ENCODE measurements at places on chromosomes 4 and X.

DNA sequence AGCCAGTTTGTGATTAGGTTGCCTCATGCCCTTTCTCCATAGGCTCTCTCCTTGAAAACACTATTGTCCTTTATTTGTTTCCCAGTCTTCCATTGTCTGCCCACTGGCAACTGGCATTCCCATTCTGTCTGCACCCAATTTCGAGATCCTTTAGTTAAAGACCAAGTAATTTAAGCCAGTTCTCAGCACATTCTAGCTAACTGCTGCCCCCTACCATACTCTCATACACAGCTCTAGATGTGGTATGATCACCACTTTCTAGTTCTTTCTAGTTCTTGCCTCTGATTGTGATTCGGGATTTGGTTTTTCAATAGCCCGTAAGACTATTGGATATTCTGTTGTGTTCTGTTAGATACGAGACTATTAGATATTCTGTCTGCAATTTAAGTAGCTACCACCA lies 135.8 kb upstream of the TRPC5 start:
- DNase-seq, result no peak

DNA sequence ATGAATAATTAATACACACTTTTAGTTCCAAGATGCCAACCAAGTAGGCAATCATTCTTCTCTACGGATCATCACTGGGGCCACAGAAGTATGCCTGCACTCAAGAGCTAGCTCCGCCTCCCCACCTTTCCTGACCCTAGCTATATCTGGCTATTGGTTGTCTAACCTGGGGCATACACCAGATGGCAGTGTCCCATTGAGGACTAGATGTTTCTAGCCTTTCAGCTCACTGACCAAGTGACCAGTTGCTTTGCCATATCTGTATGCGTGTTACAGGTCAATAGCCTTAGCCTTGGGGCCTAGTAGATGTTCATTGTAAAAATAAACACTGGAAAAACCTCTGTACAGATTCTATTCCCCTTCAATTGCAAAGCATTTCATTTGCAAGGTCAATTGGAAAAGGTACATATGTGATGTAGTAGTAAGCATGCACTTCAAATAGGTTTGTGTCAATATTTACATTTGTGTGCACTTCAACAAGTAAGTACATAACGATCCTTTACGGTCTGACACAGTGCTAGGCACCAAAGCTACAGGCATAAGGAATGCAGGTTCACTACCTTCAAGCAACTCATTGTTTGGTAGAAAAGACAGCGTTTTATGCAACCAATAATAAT lies 521.7 kb downstream of the PPARGC1A start:
- DNase-seq, result no peak

DNA sequence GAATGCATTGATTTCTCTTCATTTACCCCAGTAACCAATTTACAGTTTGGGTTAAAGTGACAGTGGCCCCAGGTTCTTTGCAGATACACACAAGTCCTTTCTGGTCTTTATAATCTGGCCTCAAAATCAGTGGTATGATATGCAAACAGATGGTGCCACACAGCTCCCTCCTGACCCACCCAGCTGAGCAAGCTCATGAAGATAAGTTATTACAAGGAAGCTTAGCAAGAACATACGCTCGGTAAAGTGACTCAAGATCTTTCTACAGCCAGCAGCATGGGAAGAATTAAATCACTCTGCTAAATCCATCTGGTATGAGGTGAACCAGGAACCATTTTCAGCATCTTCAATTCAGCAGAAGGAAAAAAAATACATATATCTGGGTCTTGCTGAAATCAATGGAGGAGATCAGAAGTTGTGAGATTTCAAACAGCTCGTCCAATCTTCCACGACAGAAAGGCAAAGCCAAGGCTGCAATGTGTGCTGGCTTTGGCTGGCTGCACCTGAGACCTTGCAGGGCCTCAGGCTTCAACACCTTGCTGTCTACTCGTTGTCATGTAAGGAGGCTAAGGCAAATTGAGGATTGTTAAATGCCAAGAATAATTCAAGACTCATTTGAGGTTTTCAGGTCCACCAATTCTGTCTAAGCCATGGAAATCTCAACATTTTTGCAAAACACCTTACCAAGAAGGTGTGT lies 28.2 kb downstream of the SEL1L3 start:
- no peak for DNase-seq

DNA sequence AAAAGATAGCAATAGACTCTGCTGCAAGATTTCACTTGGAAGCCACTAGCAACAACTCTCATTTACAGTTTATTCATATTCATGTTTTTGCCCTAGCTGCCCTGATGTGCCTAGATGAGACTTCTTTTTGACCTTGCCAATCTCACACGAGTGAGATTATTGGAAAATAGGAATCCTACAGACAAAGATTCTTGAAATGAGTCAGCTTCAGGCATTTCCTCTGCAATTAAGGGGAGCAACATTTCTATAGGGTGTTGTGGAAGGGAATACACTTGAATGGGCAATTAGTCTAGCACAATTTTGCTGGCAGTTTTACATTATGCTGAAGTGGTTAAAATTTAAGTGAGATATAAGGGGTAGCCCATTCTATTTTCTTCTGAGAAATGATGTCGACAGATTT lies 217.0 kb upstream of the FAT4 start:
- no peak for DNase-seq

- no peak for DNase-seq
These were observed 31.1 kb upstream of the TBC1D14 start for GRCh38 chr4:6878451-6879059.

DNA sequence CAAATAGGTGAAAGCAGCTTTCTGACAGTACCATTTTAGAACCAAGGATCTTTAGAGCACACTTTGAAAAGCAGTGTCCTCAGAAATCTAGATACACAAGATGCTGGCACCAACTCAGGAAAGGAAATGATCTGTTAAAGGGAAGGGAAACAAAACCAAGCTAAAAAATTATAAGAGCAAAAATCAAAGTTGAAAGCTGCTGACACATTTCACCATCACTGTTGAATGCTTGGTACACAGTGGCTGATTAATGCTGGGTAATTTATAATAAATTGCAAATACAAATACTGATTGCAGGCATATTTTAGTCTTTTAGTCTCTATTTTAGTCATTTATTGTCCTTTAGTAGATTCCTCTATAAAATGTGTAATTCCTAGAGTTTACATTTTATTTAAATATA lies 1540.1 kb upstream of the PCDH10 start:
- DNase-seq, result no peak

GRCh38 chr4:140004549-140004895 lies 149.5 kb downstream of the MAML3 start:
- DNase-seq, result no peak

- DNase-seq, result no peak
These were observed 1091.3 kb upstream of the TENM3 start for GRCh38 chr4:181151856-181152255.

DNA sequence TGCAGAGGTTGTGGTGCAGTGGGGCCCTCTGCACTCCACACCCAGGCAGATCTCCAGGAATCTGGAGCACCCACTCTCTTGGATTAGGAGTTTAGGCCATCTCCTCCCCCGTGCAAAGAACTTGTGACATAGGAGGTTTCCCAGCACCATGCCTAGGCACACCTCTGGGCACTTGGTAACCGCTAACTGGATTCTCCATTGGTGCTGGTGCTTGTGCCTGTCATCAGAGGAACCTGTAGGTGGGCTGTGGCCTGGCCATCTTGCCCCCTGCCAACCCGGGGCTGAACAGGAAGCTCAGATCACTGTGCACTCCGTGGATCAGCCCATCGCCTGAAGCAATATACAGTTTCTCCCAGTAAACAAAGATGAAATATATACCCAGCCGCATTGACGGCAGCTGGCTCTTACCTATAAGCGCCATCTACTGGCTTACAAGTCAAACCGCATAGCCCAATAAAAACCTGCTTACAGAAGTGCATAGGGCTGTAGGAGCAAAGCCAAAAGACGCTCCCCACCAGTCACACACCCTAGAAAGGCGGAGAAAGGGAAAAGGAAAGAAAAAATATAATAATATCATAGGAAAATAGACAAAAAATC lies 19.1 kb upstream of the TEX13B start:
- no peak for DNase-seq

GRCh38 chr4:100826808-100827548 lies 309.2 kb upstream of the EMCN start:
- no peak for DNase-seq

DNA sequence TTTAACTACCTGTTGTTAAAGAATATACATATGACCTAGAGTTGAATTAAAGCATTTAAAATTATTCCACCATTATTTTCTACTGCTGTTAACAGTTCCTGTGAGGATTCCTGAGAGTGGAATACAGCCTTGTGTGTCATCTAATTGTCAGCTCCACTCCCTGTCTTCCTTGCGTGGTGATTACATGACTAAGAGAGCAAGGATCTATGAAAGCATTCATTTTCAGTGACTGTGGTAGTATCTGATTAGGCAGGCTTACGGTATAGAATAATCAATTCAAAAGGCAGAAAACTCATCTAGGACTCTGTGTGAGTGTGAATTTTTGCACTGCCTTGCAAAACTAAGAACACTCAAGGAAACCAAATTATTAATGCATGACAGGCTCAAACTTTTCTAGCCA lies 577.8 kb downstream of the SH3BGRL start:
- DNase-seq, result no peak

DNA sequence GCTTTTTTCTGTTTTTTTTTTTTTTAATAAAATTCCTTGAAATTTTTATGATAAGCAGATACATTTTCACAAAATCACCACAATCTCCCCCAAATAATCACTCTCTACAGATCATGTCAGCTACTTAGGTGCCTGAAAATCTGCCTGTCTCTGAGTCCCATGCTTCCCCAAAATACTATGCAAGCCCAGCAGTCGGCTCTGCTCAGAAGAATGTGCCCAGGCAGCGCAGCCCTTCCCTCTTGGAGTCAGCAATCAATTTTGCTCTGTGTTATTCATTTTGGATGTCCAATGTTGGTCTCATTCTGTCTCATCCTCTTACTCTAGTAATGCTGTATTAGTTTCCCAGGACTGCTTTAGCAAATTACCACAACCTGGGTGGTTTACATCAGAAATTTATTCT lies 24.9 kb upstream of the C1QTNF7 start:
- no peak for DNase-seq

GRCh38 chrX:53435997-53436396 lies 1.8 kb upstream of the HSD17B10 start:
- no peak for DNase-seq

DNA sequence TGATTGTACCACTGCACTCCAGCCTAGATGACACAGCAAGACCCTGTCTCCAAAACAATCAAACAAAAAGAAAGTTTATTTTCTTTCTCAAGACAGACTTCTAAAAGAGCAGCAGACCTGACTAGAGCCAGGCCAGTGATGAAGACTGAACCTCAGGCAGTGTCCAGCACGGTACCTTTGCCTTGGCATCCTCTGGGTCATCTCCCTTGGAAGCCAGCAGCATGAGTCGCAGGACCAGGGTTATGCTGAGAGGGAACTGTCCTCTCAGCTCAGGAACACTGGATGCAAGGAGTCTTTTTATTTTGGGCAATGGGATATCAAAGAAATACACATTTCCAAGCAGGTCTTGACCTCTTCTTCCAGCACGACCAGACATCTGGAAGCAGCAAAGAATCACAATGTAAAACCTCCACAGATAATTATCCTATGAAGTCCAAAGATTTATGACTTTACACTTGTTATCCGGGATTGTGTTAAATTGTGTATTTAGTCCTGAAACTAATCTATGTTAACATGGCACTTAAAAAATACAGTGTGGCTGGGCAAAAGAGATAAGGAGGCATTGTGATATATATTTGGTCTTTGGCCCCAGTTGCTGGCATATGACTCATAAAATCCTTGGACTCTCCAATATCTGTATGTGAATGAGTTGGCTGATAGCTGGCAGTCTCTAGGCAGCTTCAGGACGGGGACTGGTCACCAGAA lies 66.0 kb upstream of the DDX60 start:
- DNase-seq, result no peak

DNA sequence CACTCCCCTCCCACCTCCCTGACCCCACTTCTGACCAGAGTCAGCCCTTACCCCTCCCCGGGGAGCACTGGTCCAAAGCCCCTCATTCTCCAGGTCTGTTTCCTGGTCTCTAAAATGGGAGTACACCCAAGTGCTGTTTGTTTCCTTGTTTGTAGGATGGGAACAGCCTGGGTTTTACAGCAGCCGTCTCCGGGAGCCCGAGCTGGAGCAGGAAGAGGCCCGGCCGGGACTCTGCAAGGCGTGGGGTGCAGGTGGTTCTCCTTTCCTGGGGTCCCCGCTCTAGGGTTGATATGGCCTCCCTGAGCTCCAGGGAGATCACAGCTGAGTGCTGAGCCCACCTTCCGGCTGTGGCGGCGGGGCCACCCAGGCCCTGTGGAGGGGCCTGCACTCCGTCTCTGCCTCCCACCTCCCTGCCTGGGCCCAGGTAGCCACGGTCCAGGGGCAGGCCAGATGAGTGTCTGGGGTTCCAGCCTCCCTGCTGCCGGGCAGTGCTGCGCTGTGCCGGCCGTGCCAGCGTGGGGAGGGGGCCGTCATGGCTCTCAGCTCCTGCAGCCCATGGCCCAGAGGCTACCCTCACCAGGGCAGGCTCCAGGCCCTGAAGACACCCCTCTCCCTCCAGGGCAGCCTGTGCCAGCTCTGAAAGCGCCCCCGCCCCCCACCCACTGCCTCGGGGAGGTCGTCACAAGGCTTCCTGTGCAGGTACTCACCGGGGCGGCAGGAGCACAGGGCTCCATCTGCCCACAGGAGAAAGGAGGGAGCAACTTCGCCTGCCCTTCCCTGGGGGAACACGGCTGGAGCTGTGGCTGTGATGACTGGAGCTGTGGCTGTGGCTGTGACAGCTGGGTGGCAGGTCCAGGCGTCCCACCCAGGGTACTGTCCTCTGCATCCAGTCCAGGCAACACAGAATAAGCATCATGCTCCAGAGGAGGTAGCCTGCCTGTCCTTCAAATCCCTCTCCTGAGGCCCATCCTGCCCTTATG lies 98.8 kb downstream of the ADRA2C start:
- no peak for DNase-seq

DNA sequence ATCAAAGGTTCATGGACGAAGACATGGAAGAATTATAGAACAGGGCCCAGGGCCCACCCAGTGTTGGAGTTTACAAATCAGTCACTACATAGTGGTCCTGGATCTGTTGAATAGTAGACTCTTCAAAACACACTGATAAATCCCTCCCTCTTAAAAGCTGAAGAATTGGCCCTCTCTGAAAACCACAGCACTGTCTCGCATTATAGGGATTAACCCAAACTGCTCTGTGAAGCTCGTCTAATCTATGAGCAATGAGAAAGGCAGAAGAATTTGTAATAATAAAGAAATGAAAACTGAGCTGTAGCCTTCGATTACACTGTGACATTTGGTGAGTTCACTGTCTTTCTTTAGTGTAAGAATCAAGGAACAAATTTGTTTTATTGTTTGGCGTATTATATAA lies 92.5 kb upstream of the ZFP42 start:
- no peak for DNase-seq

DNA sequence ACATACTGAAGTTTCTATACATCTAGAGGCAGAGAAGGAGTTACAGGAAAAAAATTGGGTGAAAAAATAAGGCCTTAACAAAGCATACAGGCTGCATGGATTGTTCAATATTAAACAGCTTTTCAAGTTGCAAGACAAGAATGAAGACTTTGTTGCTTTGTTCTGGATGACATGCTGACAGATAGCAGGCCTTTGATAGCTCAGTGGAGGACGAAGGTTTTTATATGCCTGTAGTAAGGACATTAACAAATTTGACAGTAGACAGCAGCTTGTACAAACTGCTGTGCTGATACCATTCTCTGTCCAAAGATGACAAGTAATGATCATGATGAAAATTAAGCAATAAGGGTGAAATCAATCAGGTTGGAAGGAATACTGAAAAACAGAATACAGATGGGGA lies 309.9 kb downstream of the NKX6-1 start:
- DNase-seq, result no peak

Data from D721Med (cell line).